ENCODE measurements at places on chromosomes 11 and 22.

GRCh38 chr11:93225662-93226061, 27.9 kb upstream of the SLC36A4 start:
- no peak for DNase-seq

DNA sequence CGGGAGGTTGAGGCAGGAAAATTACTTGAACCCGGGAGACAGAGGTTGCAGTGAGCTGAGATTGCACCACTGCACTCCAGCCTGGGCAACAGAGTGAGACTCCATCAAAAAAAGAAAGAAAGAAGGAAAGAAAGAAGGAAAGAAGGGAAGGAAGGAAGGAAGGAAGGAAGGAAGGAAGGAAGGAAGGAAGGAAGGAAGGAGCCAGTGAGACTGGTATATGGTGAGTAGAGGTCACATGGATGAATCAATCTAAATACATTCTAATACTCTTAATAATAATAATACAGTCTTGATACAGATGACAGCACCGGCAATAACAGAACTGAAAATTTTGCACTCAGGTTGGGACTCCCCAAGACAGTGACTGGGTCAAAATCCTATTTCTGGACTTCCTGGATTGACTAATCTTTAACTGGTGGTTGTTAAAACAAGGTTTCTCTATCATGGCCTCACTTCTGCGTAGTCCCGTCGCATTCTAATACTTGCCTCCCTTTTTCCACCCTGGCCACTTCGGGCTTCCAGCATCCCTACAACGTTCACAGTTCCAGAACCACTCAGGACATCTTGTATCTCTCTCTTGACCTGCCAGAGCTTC, 53.5 kb upstream of the EIF3M start:
- no peak for DNase-seq

- peak; percentile 87 for DNase-seq
These were observed 36.5 kb downstream of the GRIK4 start for GRCh38 chr11:120547811-120548681.

DNA sequence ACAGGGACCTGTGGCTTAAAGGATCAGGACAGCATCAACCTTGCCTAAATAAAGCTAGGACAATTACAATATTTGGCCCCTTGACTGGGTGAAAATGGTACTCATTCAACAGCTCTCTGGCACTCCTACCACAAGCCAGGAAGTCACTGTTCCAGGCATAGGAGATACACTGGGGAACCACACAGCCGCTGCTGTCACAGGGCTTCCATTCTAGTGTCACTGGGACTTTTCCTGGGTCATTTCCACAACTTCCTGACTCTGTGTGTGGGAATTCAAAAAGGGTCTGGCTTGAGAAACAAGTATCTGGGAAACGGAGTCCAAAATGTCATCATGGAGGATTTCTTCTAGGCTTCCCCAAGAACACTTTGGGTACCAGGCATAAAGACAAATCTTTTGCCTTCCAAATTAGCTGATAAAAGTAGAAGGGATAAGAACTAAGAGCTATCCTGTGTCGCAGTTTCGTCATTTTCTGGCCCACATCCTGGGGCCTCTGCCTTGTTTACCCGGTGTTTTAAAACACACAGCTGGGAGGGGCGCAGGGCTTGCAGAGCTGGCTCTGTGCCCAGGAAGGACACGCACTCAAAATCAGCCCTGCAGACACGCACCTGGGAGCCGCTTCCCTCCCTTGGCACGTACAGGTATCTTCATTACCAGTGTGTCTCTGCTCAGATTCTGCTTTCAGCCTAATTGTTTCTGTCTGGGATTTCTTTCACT, 38.0 kb downstream of the TMEM45B start:
- peak; percentile 27 for DNase-seq

DNA sequence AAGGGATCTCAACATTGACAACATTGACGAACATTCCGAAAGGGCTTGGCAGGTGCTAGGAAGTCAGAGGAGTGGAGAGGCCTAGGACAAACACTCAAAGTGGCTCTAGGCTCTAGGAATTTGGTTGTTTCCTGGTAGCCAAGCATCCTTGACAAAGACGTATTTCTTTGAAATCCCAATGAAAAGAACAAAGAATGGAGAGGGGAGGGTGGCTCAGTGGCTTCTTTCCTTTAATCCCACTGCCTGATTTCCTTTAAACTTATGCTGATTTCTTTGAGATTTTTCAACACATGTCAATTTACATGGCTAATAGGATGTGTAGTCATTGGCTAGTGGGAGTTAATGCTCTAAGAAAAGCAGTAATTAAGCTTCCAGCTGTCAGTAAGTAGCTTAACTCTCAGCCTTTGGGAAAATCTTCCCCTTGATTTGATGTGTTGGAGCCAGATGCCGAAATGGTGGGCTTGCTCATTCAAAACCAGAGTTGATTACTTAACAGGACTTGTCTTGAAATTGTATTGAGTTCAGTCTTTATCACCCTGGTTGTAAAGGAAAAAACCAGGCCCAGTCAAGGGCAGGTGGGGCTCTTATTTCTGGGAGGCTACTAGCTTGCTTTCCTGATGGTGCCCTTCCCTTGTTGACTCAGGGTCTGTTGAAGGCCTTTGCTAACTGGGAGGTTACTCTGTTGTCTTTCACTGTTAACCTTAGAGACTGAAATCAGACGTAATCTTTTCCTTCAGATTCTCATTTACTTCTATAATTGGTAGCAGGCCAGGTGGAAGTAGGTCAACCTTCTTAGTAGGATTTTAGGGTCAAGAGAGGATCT, 44.6 kb upstream of the SORL1-AS1 start:
- DNase-seq: no peak

DNA sequence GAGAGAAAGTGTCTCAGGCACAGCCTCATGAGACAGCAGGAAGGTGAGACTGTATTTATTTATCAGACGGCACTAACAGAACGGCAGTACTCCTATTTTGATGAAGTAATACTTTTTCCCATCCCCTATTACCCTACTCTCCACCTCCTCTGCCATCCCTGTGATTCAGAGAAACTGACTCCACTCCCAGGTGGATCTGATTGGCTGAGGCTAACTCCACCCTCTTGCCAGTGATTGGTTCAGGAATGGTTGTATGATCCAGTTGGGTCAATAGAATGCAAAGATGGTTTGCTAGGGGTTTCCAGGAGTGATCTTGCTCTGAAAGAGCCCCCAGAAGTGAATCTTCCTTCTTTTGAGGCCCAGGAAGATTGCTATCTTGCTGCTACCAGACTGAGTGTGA, 65.9 kb upstream of the RCN1 start:
- no peak for DNase-seq

DNA sequence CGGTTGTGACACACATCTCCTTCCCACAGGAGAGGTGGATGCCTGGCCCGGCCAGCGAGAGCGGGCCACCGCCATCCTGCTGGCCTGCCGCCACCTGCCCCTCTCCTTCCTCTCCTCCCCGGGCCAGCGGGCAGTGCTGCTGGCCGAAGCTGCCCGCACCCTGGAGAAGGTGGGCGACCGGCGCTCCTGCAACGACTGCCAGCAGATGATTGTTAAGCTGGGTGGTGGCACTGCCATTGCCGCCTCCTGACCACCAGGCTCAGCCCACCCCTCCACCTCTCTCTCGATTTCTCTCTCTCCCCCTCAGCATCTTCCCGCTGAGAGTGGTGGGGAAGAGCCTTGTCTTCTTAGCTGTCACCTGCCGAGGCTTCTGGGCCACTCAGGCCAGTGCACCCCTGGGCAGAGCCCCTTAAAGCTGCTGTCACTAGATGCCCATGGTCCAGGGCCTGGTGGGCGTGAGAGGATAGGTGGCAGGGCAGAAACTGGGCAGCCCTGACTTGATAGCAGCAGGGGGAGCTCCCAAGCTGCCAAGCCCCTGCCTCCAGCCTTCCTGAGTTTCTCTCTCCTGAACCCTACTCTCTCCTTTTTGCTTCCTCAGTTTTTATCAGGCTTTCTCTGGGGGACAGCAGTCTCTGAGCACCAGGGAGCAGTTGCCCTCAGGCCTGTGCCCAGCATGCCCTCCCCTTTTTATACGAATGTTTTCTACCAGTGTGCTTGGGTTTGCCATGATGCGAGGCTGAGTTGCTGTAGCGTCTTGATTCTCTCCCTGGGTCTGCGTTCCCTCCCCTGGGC, 9.3 kb downstream of the SHISA8 start:
- DNase-seq: no peak

DNA sequence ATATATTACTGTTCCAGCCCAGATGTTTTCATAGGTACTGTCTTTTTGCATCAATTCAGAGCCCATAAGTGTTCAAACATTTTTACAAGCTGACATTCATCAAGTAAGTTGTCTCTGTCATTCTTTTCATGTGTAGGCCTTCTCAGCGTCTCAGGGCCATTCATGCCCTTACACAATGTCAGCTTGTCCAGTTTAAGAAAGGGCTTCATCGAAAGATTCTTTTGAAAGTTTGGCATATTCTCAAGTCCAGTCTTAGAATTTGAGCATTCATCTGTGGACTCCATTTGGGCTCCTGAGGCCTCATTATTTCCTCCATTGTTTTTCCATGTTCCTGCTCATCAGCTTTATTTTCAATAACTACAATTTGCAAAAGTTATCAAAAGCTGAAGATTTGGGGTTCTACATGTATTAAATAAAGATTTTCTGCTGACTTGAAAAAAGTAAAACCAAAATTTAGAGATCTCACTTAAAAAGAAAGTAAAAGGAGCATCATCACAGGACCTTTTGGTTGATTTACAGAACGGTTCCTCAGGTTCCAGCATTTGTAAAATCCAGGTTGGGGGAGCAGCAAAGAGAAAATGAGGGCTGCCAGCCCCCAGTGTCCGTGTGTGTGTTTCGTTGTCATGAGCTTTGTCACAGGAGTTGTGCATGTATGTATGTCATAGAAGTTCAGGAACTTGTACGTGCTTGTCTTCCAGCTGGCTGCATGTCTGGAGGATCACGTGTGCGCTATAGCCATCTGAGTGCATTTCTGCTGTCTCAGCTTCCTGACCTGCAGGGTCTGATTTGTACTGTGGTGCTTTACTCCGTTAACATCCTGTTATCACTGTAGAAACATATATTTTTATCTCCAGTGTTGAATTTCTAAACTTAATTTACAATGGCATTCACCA, 15.6 kb downstream of the MOV10L1 start:
- no peak for DNase-seq

- DNase-seq: no peak
These were observed 690 bp downstream of the CSNK1E start for GRCh38 chr22:38316364-38317121.

DNA sequence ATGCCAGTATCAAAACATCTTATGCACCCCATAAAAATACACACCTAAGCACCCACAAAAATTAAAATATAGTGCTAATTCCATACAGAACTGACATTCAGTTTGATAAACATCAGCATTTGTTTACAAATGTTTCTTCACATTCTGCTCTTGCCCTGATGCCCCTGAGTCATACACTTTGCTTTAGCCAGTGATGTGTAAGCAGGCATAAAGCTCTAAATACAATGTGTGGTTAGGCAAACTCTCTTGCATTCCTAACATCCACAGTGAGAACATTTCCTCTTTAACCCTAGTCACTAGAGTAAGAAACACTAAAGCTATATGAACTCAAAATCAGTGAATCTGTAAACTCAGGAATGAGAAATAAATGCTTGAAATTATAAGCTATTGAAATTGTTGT, 1060.7 kb downstream of the FAM181B start:
- DNase-seq: no peak

- no peak for DNase-seq
These were observed 23.9 kb upstream of the CD44 start for GRCh38 chr11:35114906-35115687.

GRCh38 chr11:13834463-13834862, 128.1 kb upstream of the SPON1 start:
- DNase-seq: no peak

GRCh38 chr11:78392854-78393253, 24.8 kb downstream of the GAB2 start:
- no peak for DNase-seq

GRCh38 chr11:36141956-36142355, 147.3 kb downstream of the COMMD9 start:
- no peak for DNase-seq

DNA sequence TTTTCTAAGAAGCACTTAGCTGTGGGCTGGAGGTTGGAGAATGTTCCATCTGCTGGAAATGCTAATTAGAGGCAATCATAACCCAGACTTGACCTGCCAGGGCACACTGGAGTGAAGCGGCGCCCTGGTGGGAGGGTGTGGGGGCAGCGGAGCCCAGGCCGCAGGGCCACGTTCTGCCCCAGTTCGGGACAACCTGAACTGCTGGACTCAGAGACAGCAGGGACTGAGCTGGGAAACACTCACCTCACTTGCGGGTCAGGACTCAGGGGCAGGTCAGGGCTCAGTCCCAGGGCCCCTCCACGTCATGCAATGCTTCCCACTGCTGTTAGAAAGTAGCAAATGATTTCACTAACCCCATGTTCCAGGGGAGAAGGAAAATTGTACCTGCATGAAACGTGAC, 316.4 kb downstream of the NTM start:
- no peak for DNase-seq

- DNase-seq: no peak
These were observed 177.7 kb downstream of the NAV2 start for GRCh38 chr11:19890308-19890707.

DNA sequence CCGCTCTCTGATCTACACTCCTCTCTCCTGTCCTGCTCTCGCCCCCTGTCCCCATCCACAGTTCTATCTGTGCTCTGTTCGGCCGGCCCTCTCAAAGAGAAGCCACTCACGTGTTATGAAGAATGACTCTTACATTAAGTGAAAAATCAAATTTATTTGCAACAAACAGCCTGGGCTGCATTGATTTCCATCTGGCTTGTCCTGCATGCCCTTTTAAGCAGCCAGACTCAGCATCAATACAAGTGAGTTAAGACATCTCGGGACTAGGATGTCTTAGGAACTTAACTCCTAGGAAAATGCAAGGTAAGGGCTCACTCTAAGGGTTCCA, 373.5 kb downstream of the TENM4 start:
- no peak for DNase-seq

GRCh38 chr11:122160841-122161590, 45.0 kb upstream of the BLID start:
- DNase-seq: no peak

DNA sequence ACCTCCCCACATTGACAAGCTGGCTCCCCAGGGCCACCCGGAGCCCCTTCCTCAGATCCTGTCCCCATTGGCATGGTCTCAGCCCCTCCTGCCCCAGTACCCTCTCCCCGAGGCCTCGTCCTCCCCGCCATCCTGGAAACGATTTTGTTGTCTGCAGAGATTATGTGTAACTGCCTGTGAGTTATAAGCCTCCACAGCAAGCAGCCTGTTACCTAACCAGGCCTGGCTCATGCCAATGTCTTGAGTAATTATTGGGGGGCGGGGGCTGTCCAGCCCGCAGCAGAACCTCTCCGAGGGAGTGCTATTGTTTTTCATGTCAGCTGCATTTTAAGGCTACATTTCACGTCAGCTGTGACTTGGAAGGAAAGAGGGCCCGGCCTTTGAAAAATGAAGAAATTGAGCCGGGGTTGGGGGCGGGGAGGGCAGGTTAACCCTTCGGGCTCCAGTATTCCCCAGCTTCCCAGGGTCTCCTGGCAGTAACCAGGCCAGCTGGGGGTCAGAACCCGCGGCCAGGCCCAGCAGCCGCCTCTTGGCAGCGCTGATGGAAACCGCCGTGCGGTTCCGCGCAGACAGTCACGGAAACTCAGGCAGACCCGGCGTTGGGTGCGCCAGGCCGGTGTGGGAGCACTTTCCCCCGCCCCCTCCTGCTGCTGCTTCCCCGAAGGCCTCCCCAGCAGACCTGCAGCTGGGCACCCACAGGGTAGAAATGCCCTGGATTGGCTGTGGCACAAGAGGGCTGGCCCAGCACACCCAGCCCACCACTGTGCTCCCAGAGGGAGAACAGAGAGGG, 59.5 kb downstream of the CDKN1C start:
- peak; percentile 95 for DNase-seq

GRCh38 chr11:125053167-125053566, 9.9 kb upstream of the SLC37A2 start:
- DNase-seq: no peak

All from AG09319 (cell line).